ENCODE measurements at places on chromosomes 2 and 18.

GRCh38 chr2:141723814-141724213 lies 407.0 kb downstream of the LRP1B start:
- DNase-seq = no peak
- no peak overlapping the region for H3K27ac ChIP-seq
- H3K4me3 ChIP-seq = no peak overlapping the region
- no peaks in the 10 kb centered on the region for H3K27me3 ChIP-seq

DNA sequence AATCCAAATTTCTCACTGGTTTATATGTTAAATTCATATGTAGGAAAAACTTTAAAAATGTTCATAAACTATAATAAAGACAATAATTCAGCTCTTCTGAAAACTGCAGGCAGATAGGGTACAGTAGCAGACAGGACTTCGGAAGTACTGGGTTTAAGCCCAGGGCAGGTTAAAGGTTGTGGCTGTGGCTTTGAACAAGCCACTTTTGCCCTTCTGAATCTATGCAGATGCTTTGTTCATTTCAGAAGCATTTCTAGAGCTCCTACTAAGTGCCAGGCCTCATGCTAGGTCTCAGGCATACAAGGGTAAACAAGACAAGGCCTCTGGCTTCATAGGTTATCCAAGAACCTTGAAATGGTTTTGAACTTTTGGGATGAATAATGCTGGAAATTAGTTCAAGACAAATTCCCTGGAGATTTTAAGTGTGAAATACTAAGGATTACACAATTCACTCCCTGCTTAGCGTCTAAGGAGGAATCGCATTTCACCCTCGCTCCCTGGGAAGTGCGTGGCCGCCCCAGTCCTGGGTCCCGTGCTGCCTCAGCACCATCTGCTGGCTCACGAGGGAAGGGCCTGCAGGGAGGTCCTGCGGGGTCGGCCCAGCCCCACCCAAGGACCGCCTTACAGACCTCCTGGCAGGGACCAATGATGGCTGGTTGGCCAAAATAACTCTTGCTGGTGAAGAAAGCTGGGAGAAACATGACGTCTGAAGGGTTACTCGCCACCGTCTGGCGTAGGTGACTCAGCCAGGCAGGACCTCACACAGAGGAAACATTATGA lies 67.7 kb upstream of the L3MBTL4 start:
- no peaks in the 10 kb centered on the region for H3K36me3 ChIP-seq
- no peak overlapping the region for H3K4me3 ChIP-seq
- no peak overlapping the region for H3K27ac ChIP-seq
- H3K27me3 ChIP-seq = no peaks in the 10 kb centered on the region
- no peaks in the 10 kb centered on the region for H3K4me1 ChIP-seq
- DNase-seq = peak; percentile 93

- H3K27me3 ChIP-seq = no peaks in the 10 kb centered on the region
- H3K4me3 ChIP-seq = no peak overlapping the region
- H3K36me3 ChIP-seq = no peaks in the 10 kb centered on the region
- H3K27ac ChIP-seq = no peak overlapping the region
- DNase-seq = no peak
Observed at GRCh38 chr2:16123856-16124780, 183.8 kb downstream of the MYCN start.

- no peak overlapping the region for H3K4me3 ChIP-seq
- H3K27me3 ChIP-seq = no peaks in the 10 kb centered on the region
- H3K27ac ChIP-seq = no peak overlapping the region
Observed at GRCh38 chr2:232432598-232433184, 23.3 kb upstream of the ALPI start.

GRCh38 chr2:96832754-96833507 lies 10.9 kb downstream of the ANKRD23 start:
- peaks cover 17% of the 10 kb centered on the region for H3K4me1 ChIP-seq
- no peaks in the 10 kb centered on the region for H3K27me3 ChIP-seq
- DNase-seq = peak; percentile 61
- peak overlapping the region; percentile 95 for H3K27ac ChIP-seq
- peaks cover 40% of the 10 kb centered on the region for H3K36me3 ChIP-seq
- H3K4me3 ChIP-seq = no peak overlapping the region

GRCh38 chr2:121825003-121825950 lies 69.8 kb downstream of the TSN start:
- H3K27me3 ChIP-seq = no peaks in the 10 kb centered on the region
- no peak for DNase-seq
- no peak overlapping the region for H3K4me3 ChIP-seq
- no peaks in the 10 kb centered on the region for H3K4me1 ChIP-seq
- H3K36me3 ChIP-seq = no peaks in the 10 kb centered on the region

DNA sequence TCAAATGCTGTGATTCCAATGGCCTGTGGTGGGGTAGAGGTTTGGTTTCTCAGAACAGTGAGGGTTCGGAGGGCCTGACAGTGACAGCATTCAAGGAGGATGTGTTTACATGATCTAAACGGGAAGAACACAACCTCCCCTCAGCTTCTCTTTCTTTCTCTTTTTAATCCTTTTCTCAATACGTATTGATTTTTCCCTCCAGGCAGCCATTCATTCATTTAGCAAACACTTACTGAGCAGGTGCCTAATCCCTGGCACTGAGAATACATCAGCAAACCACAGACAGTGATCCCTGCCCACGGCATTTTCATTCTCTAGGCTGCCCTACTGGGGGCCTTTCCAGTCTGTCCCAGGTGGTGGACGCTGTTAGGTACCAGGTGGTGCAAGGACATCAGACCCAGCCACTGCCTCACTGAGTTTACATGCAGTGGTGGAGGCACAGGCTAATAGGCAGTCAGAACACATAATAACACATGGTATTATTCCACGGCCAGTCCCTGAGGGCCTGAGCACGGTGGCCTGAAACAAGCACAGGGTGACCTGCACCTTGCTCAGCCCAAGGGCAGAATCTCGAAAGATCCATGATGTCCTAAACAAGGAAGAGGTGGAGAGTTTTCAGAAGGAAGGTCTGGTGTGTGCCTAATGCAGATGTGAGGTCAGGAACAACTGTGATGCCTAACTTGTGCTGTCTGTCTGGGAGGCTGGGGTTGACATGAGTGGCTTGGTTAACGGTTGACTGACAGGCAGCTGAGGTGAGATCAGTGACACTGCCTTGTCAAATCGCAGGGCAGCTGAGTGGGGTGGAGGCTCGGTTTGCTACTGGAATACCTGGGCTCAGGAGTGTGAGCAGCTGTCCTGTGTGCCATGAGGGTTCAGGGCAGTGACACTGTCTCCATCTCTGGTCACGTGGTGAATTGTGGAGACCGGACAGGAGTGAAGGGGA lies 785.5 kb upstream of the HS6ST1 start:
- no peaks in the 10 kb centered on the region for H3K4me1 ChIP-seq
- no peak overlapping the region for H3K27ac ChIP-seq
- no peak overlapping the region for H3K4me3 ChIP-seq
- no peaks in the 10 kb centered on the region for H3K27me3 ChIP-seq
- H3K36me3 ChIP-seq = no peaks in the 10 kb centered on the region
- no peak for DNase-seq

DNA sequence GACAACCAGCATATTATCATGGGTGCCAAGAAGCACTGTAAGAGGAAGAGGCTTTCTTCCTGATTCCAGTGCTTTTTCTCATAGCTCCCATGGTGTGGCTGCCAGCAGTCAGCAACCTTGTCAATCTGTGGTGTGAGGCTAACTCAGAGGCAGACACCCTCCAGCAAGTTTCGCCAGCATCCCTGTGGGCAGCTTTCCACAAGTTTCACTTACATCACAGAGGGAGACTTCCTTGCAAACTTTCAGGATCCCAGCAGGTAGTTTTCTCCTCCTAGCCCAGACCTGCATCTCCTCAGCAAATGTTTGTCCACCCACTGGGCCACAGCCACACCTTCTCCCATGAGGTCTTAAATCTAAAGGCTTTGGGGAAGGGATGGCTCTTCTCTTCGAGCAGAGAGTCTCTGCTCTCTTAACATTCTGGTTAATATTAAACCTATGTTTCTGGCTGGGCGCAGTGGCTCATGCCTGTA lies 9.1 kb downstream of the DNAH7 start:
- H3K27ac ChIP-seq = no peak overlapping the region
- H3K36me3 ChIP-seq = no peaks in the 10 kb centered on the region
- H3K4me1 ChIP-seq = no peaks in the 10 kb centered on the region
- H3K27me3 ChIP-seq = no peaks in the 10 kb centered on the region
- DNase-seq = peak; percentile 2
- H3K4me3 ChIP-seq = no peak overlapping the region

- no peaks in the 10 kb centered on the region for H3K36me3 ChIP-seq
- no peaks in the 10 kb centered on the region for H3K4me1 ChIP-seq
- no peak overlapping the region for H3K27ac ChIP-seq
- no peak overlapping the region for H3K4me3 ChIP-seq
- DNase-seq = peak; percentile 13
Observed at GRCh38 chr2:60152226-60152833, 401.1 kb downstream of the BCL11A start.

GRCh38 chr2:44135296-44135695 lies 33.4 kb upstream of the PPM1B start:
- no peaks in the 10 kb centered on the region for H3K36me3 ChIP-seq
- DNase-seq = no peak
- H3K27ac ChIP-seq = no peak overlapping the region
- H3K4me3 ChIP-seq = no peak overlapping the region
- no peaks in the 10 kb centered on the region for H3K4me1 ChIP-seq
- H3K27me3 ChIP-seq = no peaks in the 10 kb centered on the region

- H3K36me3 ChIP-seq = no peaks in the 10 kb centered on the region
- no peak overlapping the region for H3K4me3 ChIP-seq
- H3K4me1 ChIP-seq = peaks cover 8% of the 10 kb centered on the region
- DNase-seq = no peak
- H3K27ac ChIP-seq = no peak overlapping the region
- H3K27me3 ChIP-seq = no peaks in the 10 kb centered on the region
Observed at GRCh38 chr2:109244750-109245382, 115.9 kb downstream of the SH3RF3 start.

DNA sequence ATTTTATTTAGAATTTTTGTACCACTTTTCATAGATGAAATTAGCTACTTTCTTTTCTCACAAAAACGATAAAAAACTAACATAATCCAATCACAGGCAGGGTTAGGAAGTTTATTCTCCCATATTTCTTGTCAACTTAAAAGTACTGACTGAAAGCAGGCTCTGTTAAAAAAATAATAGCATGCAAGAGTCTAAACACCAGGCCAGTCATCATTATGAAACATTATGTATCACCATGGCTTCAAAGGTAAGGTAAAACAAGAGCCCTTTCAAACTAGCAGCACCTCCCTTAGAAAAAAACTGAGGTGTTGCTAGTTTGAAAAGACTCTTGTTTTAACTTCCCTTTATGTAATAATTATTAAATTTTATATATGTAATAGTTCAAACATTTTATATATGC lies 848.0 kb downstream of the RNF144A start:
- DNase-seq = no peak
- H3K27me3 ChIP-seq = no peaks in the 10 kb centered on the region
- H3K4me1 ChIP-seq = no peaks in the 10 kb centered on the region
- no peaks in the 10 kb centered on the region for H3K36me3 ChIP-seq
- no peak overlapping the region for H3K27ac ChIP-seq

GRCh38 chr2:231642631-231643494 lies 50.2 kb downstream of the TEX44 start:
- no peaks in the 10 kb centered on the region for H3K36me3 ChIP-seq
- H3K4me3 ChIP-seq = no peak overlapping the region
- peak; percentile 87 for DNase-seq
- no peaks in the 10 kb centered on the region for H3K27me3 ChIP-seq

DNA sequence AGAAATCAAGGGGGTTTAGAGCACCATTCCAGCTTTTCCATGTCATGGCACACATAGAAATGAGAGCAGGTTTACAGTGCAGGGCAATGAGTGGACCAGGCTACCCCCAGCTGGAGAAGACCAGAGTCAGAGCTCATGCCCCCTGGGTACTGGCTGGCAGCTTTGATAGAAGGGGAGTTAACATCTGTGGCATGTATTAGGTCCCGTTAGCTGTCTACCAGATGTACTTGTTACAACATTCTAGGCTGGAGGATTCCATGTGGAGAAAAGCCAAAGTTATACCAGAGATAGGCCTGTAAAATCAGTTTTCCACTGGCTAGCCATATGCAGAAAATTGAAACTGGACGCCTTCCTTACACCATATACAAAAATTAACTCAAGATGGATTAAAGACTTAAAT lies 109.2 kb downstream of the CCDC85A start:
- no peak for DNase-seq
- H3K27ac ChIP-seq = no peak overlapping the region
- no peak overlapping the region for H3K4me3 ChIP-seq
- peaks cover 5% of the 10 kb centered on the region for H3K4me1 ChIP-seq
- H3K27me3 ChIP-seq = no peaks in the 10 kb centered on the region
- H3K36me3 ChIP-seq = no peaks in the 10 kb centered on the region

DNA sequence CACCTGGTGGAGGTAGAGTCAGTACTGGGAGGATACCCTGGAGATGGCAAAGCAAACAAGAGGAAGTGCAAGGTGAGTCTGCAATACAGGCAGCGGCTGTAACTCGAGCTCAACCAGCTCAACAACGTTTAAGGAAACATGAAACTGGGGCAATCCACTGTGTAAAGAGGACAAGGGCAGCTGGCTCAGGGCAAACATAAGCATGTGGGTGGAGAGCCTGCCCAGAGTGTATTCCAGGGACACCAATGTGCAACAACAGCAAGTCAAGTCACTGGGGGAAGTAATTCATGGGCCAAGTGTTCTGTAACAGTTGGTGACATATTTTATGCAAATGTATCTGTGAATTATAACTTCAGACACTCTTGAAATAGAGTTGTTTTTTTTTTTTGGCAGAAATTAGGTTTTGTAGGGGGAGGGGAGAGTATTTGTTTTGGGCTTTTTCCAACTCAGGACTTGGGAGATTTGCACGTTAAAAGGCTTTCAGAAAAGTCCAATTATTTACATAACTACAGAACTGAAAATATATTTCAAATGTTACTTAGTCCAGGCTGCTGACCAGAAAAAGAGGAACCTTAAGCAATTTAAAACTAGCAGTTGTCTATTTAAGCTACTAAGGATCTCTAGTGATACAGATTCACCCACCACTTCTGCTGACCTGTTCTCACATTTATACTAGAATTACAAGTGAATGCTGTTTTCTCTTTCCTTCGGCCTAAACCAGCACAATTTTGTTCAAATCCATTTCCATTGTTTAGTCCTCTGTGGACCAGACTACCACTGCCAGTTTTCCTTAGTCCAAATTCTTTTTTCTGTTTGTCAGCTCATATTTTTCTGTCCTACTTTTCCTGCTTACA lies 18.6 kb downstream of the NRXN1 start:
- H3K27ac ChIP-seq = peak overlapping the region; percentile 15
- H3K4me1 ChIP-seq = peaks cover 13% of the 10 kb centered on the region
- H3K4me3 ChIP-seq = no peak overlapping the region

GRCh38 chr2:236579746-236580315 lies 10.2 kb downstream of the ACKR3 start:
- peaks cover 11% of the 10 kb centered on the region for H3K4me1 ChIP-seq
- H3K4me3 ChIP-seq = no peak overlapping the region
- no peaks in the 10 kb centered on the region for H3K27me3 ChIP-seq
- H3K27ac ChIP-seq = no peak overlapping the region
- no peak for DNase-seq

- H3K36me3 ChIP-seq = no peaks in the 10 kb centered on the region
- H3K4me3 ChIP-seq = no peak overlapping the region
- no peaks in the 10 kb centered on the region for H3K27me3 ChIP-seq
- no peak for DNase-seq
- H3K4me1 ChIP-seq = no peaks in the 10 kb centered on the region
- H3K27ac ChIP-seq = no peak overlapping the region
Observed at GRCh38 chr2:185807351-185807750, 68.7 kb downstream of the FSIP2 start.

- DNase-seq = no peak
- H3K36me3 ChIP-seq = peaks cover 3% of the 10 kb centered on the region
- H3K4me3 ChIP-seq = no peak overlapping the region
- no peaks in the 10 kb centered on the region for H3K27me3 ChIP-seq
- H3K4me1 ChIP-seq = no peaks in the 10 kb centered on the region
Observed at GRCh38 chr2:203072371-203072770, 57.7 kb downstream of the NBEAL1 start.

- no peaks in the 10 kb centered on the region for H3K4me1 ChIP-seq
- no peak overlapping the region for H3K27ac ChIP-seq
- no peak overlapping the region for H3K4me3 ChIP-seq
- H3K36me3 ChIP-seq = no peaks in the 10 kb centered on the region
Observed at GRCh38 chr2:58957188-58957840, 716.2 kb upstream of the FANCL start.

Data from cardiac muscle cell (in vitro differentiated cells and primary cell).